ENCODE measurements at places on chromosomes 13 and 19. TPM values are rescaled to one million over a fixed set of nuclear protein-coding genes. Genes with fewer than 3 reads are reported as not detected.

The ZNF93 gene
- 30.4 TPM for total RNA-seq

The DAPK3 gene
- 316 TPM for total RNA-seq

The ZNF579 gene
- 36.4 TPM for total RNA-seq

The ADGRE2 gene
- total RNA-seq, result 1.2 TPM

The ZNF98 gene
- not detected for total RNA-seq

The ZNF439 gene
- 0.18 TPM for total RNA-seq

The ZNF225 gene
- 7.1 TPM for total RNA-seq

GRCh38 chr13:100274942-100275506 is 186.1 kb downstream of the PCCA start:
- peaks cover 25% of the 10 kb centered on the region for H3K4me1 ChIP-seq
- H3K4me3 ChIP-seq, result peak overlapping the region; percentile 66
- H3K36me3 ChIP-seq, result peaks cover 12% of the 10 kb centered on the region
- peaks cover 2% of the 10 kb centered on the region for H3K27me3 ChIP-seq

GRCh38 chr13:72383646-72384045 is 343.8 kb downstream of the MZT1 start:
- no peak for DNase-seq
- no peaks in the 10 kb centered on the region for H3K27me3 ChIP-seq
- no peak overlapping the region for H3K4me3 ChIP-seq
- H3K27ac ChIP-seq, result no peak overlapping the region
- no peaks in the 10 kb centered on the region for H3K36me3 ChIP-seq

DNA sequence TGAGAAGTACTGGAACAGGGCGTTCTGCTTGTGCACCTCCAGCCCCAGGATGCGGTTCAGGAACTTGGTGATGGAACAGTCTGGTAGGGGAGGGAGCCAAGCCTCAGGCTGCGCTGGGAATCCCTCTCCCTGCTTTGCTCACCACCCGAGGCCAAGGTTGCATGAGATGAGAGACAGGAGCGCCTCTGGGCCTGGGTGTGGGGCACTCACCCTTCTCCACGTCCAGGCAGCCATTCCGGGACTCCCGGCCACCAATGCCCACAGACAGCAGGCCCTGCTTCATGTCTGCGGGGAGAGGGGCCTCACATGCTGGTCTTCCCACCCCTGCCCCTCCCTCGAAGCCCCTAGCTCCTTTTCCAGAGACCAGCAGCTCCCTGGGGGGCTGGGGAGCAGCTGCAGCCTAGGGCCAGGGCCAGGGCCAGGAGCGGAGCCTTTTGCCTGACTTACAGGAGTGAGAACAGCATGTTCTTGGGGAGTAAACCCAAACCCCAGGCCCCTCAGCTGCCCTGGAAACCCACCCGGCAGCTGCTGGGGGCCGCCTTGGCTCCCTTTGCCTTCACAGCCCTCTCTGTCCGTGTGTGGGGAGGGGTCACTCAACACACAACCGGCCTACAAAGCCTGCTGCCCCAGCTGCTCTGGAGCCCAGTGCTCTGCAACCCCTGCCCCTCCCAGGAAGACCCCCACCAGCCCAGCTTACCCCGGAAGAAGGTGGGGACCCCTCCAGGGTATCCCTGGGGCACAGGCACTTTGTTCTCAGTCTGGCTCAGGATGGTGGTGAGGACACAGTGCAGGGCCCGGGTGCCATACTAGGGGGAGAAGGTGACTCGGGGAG is 7.2 kb downstream of the GPX4 start:
- no peaks in the 10 kb centered on the region for H3K4me1 ChIP-seq
- H3K27ac ChIP-seq, result no peak overlapping the region
- H3K4me3 ChIP-seq, result no peak overlapping the region
- peaks cover 4% of the 10 kb centered on the region for H3K36me3 ChIP-seq
- no peak for DNase-seq
- H3K27me3 ChIP-seq, result peaks cover 3% of the 10 kb centered on the region

DNA sequence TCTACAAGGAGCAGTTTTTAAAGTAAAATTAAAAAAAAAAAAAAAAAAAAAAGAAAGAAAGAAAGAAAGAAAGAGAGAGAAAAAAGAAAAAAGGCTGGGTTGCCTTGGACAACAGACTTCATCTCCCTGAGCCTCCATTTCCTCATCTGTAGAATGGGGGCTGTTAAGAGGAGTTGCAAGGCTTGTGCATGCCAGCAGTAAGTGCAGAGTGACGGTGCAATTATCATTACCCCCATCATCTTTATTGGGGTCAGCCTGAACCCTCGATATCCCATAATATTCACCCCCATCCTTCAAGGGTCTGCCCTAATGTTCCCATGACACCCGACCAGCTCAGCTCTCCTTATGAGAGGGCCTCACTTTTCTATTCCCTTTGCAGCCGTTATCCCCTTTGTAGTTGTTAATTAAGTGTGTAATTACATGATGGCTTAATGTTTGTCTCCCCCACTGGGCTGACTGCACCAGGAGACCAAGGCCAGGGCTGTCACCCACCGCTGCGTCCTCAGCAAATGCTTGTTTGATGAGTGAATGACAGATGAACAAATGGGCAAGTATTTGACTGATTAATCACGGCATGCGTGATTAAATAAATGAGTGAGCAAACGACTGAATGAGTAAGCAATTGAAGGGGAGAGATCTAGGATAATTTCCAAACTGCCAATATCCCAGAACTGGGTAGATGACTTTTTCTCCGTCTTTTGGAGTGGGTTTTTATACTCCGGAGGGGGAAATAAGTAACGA is 10.1 kb downstream of the FOSB start:
- DNase-seq, result no peak
- H3K4me1 ChIP-seq, result peaks cover 28% of the 10 kb centered on the region
- H3K4me3 ChIP-seq, result peak overlapping the region; percentile 60
- H3K27me3 ChIP-seq, result peaks cover 27% of the 10 kb centered on the region

DNA sequence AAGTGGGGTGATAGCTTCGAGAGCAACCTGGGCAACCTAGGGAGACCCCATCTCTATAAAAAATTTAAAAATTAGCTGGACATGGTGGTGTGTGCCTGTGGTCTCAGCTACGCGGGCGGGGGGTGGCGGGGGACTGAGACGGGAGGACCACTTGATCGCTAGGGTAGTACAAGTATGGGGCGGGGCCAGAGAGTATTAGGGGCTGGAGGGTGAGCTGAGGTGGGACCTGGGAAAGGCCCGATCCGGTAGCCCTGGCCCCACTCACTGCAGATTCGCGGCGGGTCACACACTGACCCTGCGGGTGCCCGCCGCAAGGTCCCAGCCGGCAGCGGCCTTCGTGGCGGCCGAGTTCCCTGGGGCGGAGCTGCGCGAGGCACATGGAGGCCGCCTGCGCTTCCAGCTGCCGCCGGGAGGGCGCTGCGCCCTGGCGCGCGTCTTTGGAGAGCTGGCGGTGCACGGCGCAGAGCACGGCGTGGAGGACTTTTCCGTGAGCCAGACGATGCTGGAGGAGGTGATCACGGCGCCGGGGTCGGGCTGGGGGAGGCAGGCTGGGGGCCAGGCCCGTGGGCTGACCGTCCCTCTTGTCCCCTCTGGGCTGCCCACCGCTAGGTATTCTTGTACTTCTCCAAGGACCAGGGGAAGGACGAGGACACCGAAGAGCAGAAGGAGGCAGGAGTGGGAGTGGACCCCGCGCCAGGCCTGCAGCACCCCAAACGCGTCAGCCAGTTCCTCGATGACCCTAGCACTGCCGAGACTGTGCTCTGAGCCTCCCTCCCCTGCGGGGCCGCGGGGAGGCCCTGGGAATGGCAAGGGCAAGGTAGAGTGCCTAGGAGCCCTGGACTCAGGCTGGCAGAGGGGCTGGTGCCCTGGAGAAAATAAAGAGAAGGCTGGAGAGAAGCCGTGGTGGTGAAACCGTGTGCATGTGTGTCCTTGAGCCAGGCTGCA is 2.0 kb upstream of the ARHGAP45 start:
- H3K4me1 ChIP-seq, result peaks cover 6% of the 10 kb centered on the region
- H3K4me3 ChIP-seq, result peak overlapping the region; percentile 37
- peaks cover 5% of the 10 kb centered on the region for H3K36me3 ChIP-seq
- DNase-seq, result peak; percentile 76
- H3K27me3 ChIP-seq, result peaks cover 22% of the 10 kb centered on the region

- DNase-seq, result no peak
- no peak overlapping the region for H3K27ac ChIP-seq
- no peaks in the 10 kb centered on the region for H3K27me3 ChIP-seq
- H3K4me1 ChIP-seq, result no peaks in the 10 kb centered on the region
- H3K36me3 ChIP-seq, result no peaks in the 10 kb centered on the region
These were observed 263.6 kb upstream of the GPC6 start for GRCh38 chr13:92963029-92963428.

GRCh38 chr13:99661791-99662190 is 160.5 kb downstream of the TM9SF2 start:
- H3K4me3 ChIP-seq, result no peak overlapping the region
- H3K27ac ChIP-seq, result no peak overlapping the region
- peaks cover 27% of the 10 kb centered on the region for H3K4me1 ChIP-seq
- no peaks in the 10 kb centered on the region for H3K27me3 ChIP-seq
- no peaks in the 10 kb centered on the region for H3K36me3 ChIP-seq

- H3K27me3 ChIP-seq, result peaks cover 3% of the 10 kb centered on the region
- no peak for DNase-seq
- H3K4me1 ChIP-seq, result peaks cover 8% of the 10 kb centered on the region
- H3K36me3 ChIP-seq, result no peaks in the 10 kb centered on the region
- no peak overlapping the region for H3K4me3 ChIP-seq
These were observed 48.7 kb upstream of the PCCA start for GRCh38 chr13:100040196-100040595.

- H3K36me3 ChIP-seq, result peaks cover 10% of the 10 kb centered on the region
- H3K4me3 ChIP-seq, result no peak overlapping the region
- H3K27me3 ChIP-seq, result no peaks in the 10 kb centered on the region
- DNase-seq, result no peak
These were observed 99.8 kb downstream of the LACC1 start for GRCh38 chr13:43979492-43979891.

GRCh38 chr19:56321989-56322440 is 7.4 kb upstream of the ZSCAN5A start:
- no peak overlapping the region for H3K4me3 ChIP-seq
- no peaks in the 10 kb centered on the region for H3K4me1 ChIP-seq
- H3K27me3 ChIP-seq, result no peaks in the 10 kb centered on the region
- no peak for DNase-seq

DNA sequence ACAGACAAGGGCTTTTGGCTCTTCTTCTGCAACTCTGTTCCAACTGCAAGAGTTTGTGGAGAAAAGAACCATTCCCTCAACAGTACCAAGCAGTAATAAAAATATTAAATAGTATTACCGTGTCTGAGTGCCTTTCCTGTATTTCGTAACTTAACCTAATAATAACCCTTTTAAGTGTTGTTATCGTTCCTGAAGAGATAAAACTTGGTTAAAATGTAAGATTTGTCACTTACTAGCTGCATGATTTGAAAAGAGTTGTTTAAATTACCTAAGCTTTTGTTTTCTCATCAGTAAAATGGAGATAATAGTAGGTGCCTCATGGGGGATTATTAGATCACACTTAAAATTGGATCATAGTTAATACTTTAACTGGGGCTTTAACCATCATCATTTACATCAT is 447.2 kb downstream of the GPC5 start:
- DNase-seq, result no peak
- H3K27me3 ChIP-seq, result no peaks in the 10 kb centered on the region
- no peaks in the 10 kb centered on the region for H3K4me1 ChIP-seq
- no peaks in the 10 kb centered on the region for H3K36me3 ChIP-seq

- H3K36me3 ChIP-seq, result no peaks in the 10 kb centered on the region
- peaks cover 8% of the 10 kb centered on the region for H3K27me3 ChIP-seq
These were observed 27.7 kb downstream of the CRTC1 start for GRCh38 chr19:18710996-18711751.

- H3K27me3 ChIP-seq, result peaks cover 15% of the 10 kb centered on the region
- H3K36me3 ChIP-seq, result no peaks in the 10 kb centered on the region
- no peak overlapping the region for H3K4me3 ChIP-seq
- DNase-seq, result no peak
- peaks cover 3% of the 10 kb centered on the region for H3K4me1 ChIP-seq
These were observed 9.6 kb upstream of the TIMM44 start for GRCh38 chr19:7953060-7953459.

DNA sequence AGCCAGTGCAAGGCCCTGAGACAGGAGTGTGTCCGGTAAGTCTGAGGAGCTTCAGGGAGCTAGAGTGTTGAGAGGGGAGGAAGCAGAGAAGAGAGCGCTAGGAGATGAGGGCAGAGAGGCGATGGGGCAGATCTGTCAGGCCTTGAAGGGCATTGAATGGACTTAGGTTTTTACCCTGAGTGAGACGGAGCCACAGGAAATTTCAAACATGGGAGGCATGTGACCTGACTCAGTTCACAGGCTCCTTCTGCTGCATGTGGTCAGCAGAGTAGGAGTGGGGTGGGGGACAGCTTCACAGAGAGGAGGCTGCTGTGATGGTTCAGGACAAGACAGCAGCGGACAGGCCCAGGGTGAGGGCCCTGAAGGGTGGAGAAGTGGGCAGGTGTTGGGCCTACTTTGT is 2.5 kb upstream of the FAM98C start:
- peaks cover 6% of the 10 kb centered on the region for H3K36me3 ChIP-seq
- peaks cover 18% of the 10 kb centered on the region for H3K4me1 ChIP-seq
- peak overlapping the region; percentile 84 for H3K27ac ChIP-seq
- peak overlapping the region; percentile 63 for H3K4me3 ChIP-seq
- DNase-seq, result no peak
- H3K27me3 ChIP-seq, result peaks cover 32% of the 10 kb centered on the region

- H3K4me3 ChIP-seq, result no peak overlapping the region
- peaks cover 3% of the 10 kb centered on the region for H3K27me3 ChIP-seq
- no peak overlapping the region for H3K27ac ChIP-seq
- DNase-seq, result no peak
- H3K36me3 ChIP-seq, result no peaks in the 10 kb centered on the region
These were observed 128.3 kb upstream of the FRY start for GRCh38 chr13:31903111-31903815.

GRCh38 chr19:40596608-40597328 is 4.4 kb upstream of the LTBP4 start:
- no peaks in the 10 kb centered on the region for H3K36me3 ChIP-seq
- H3K4me3 ChIP-seq, result no peak overlapping the region
- DNase-seq, result peak; percentile 38
- peaks cover 16% of the 10 kb centered on the region for H3K4me1 ChIP-seq

DNA sequence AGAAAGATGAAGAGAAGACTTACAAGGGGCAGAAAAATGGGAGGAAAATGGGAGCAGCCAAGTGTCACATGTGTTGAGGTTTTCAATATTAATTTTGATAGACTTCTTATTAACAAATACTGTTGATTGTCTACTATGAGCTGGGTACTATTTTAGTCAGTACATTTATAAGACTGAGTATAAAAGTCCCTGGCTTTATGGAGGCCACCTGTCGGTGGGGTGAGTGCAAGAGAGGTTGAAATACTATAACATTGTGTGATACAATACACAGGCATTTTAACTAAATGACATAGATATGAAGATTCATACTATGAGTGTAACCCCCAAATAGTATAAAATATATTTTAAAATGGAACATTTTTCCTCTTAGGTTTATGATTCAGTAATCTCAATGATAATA is 29.9 kb downstream of the SLC10A2 start:
- no peak for DNase-seq
- no peak overlapping the region for H3K27ac ChIP-seq
- no peaks in the 10 kb centered on the region for H3K4me1 ChIP-seq
- H3K4me3 ChIP-seq, result no peak overlapping the region

- no peak overlapping the region for H3K27ac ChIP-seq
- H3K4me1 ChIP-seq, result no peaks in the 10 kb centered on the region
- H3K27me3 ChIP-seq, result no peaks in the 10 kb centered on the region
- no peaks in the 10 kb centered on the region for H3K36me3 ChIP-seq
- DNase-seq, result no peak
- no peak overlapping the region for H3K4me3 ChIP-seq
These were observed 193.8 kb upstream of the OBI1 start for GRCh38 chr13:78852709-78853108.

Data from endothelial cell (in vitro differentiated cells).